ENCODE measurements at places on chromosomes 12 and 14.
A peak's percentile ranks its signal among the peaks of the same experiment; 100 is the strongest.

- DNase-seq = no peak
Observed at GRCh38 chr12:115305275-115305674, 621.3 kb upstream of the TBX3 start.

DNA sequence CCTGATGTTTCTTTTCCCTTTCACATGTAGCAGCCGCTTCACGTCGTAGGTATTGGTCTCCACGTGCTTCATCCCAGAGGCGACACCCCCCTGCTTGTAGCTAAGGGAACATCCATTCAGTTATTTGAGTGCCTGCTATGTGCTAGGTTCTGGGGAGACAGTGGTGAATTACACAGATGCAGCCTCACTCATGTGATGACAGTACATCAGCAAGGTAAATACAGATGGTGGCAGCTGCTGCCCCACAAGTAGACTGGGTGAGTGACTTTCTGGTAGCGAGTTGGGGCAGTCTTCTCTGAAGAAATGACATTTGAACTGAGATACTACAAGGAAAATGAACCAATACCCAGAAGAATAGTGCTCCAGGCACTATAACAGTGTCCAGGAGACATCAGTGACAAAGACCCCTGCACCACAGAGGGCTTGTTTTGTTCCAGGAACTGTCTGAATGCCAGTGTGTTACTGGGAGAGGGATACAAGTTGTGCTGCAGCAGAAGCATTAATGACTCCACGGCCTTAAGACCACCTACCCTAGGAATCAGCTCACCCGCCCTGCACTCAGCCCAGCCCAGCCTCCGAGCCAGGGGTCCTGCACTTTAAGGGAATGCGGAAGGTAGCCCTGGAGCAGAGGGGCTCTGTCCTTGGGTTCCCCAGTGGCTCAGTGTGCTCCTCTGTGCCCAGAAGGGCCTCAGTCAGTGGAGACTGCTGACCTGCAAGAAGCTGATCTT is 7.3 kb downstream of the AVIL start:
- DNase-seq = no peak

DNA sequence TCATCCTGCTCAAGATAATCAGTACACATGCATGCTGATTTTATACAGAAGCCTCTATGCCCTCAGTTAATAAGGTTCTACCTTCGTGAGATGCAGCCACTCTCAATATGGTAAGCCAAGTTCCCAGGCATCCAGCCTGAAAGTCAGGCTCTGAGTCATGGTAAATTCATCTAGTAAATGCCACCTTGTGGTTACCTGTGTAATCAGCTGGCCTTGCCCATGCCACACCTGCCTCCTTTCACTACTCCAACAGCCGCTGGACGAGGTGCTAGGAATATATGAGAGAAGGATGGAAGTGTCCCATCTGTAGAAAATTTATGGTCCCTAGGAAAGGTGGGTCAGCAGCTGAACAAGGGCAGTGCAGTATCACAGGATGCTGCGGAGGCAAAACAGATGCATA is 207.3 kb downstream of the SSPN start:
- peak; percentile 57 for DNase-seq

DNA sequence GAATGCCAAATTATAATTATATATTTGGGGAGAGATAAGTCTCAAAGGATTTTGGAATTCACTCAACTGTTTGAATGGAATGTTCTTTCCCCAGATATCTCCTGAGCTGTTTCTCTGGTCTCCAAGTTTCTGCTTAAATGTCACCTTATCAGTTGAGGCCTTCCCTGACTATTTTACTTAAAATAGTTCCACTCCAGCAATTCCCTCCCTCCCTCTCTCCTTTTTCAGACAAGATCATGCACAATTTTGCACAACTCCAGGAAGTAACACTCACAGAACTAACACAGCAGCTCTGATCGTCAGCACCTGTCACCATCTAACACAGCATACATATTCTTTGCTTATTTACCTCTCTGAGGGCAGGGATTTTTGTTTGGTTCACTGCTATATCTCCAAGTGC is 12.5 kb downstream of the BTG1 start:
- DNase-seq = no peak

GRCh38 chr12:71602761-71603577 is 60.7 kb downstream of the ZFC3H1 start:
- DNase-seq = no peak

DNA sequence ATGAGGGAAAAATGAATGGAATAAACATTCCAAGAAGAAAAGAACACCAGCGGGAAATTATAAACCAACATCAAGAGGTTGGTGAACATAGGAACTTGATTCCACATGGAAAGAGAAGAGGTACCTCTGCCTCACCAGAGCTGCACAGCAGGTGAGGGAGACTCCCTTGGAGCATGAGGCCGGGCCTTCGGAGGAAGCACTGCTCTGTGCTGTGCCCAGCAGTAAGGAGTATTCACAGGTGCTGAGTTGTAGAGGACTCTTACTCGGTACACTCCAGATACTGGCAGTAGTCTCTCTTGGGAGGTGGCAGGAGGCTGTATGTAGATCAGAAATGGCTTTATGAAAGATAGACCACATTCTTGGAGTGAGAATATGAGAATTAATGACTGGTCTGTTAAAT is 76.0 kb downstream of the NPAS3 start:
- DNase-seq = no peak

- no peak for DNase-seq
Observed at GRCh38 chr14:56753396-56753795, 56.9 kb downstream of the OTX2 start.

DNA sequence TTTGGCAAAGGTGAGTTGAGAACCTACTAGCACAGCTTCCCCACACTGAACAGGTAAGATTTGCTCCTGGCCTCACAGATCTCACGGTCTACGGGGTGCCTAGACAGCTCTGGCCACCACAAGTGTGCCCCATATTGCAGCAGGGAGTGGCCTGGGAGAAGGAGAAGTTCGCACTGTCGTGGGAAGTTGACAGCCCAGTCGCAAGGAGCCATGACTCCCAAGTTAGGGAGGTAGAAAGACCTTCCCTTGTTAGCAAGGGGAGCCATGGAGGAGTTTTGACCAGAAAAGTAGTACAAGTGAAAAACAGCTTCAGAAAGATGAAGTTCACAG is 316.3 kb downstream of the BCL11B start:
- no peak for DNase-seq

DNA sequence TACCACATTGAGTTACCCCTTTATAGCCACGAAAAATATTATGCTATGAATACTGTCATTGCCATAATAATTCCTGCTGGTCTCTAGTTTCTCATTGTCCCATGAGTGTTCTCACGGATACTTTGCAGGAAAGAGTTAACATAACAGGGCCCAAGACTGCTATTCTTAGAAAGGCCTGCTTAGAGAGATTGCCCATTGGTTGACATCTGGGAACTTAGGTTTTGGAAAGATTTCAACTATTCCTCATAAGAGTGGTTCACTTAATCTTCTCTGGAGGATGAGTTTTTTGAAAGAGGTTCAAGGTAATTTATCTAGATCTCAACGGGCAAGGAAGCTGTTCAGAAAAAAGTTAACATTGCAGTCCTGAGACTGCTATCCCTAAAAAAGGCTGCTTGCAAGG is 18.4 kb upstream of the PRPF39 start:
- no peak for DNase-seq

- no peak for DNase-seq
Observed at GRCh38 chr14:96906434-96906833, 109.3 kb downstream of the VRK1 start.

GRCh38 chr12:92570056-92570753 is 132.6 kb upstream of the PLEKHG7 start:
- peak; percentile 92 for DNase-seq

GRCh38 chr12:90151491-90152015 is 442.9 kb upstream of the ATP2B1 start:
- DNase-seq = peak; percentile 34

GRCh38 chr14:51988221-51988620 is 1.1 kb upstream of the RTRAF start:
- DNase-seq = peak; percentile 63

- DNase-seq = no peak
Observed at GRCh38 chr12:90984114-90984513, 20.7 kb downstream of the EPYC start.

DNA sequence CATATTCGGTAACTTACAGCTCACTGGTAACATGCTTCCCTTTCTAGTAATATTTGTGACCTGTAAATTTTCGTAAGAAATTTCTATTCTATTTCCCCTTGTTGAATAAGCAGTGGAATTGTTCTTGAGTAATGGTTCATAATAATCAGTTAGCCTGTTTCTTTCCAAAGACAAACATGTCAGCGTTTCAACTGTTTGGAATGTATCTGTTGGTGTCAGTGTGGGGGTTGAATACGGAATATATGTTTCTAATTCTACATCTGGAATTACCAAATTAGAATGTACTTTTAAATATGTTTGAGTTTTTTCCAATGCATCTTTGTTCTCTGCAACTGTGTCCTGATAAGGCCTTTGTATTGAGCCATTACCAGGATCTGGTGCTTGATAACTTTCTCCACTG is 2.0 kb downstream of the BBS10 start:
- no peak for DNase-seq

DNA sequence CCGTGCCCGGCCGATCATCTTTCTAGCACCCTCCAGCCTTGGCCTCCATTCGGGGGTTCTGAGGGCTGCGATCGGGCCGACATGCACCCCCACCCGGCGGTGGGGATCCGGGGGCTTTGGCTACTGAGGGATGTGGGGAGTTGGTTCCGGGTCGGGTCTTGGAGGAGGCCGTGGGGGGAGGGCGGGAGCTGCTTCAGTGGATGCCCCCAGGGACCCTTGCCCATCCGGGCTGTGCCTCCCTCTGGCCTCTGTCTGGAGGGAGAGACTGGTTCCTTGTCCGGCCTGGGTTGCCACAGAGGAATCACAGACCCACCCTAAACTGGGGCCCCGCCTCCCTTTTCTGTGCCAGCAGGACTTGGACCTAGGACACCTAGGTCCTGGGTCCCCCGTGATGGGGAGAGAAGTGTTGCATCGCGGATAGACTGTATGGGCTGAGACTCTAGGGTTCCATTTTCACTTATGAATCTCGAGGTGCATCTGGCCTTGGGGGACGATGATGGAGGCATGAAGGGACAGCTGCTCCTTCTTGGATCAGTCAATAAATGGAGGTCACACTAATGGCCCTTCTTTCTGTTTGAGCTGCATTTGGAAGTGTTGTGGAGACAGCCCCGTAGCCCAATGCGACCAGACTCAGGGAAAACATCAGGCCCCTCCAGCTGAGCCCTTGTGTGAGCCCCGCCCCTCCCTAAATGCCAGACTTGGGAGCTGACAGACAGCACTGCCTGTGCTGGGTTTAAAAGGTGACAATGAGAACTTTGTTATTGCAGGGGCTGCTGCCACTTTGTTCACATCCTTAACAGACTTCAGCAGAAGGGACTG is 577 bp downstream of the DTX3 start:
- no peak for DNase-seq

- no peak for DNase-seq
Observed at GRCh38 chr12:54602661-54603060, 14.2 kb upstream of the PPP1R1A start.

DNA sequence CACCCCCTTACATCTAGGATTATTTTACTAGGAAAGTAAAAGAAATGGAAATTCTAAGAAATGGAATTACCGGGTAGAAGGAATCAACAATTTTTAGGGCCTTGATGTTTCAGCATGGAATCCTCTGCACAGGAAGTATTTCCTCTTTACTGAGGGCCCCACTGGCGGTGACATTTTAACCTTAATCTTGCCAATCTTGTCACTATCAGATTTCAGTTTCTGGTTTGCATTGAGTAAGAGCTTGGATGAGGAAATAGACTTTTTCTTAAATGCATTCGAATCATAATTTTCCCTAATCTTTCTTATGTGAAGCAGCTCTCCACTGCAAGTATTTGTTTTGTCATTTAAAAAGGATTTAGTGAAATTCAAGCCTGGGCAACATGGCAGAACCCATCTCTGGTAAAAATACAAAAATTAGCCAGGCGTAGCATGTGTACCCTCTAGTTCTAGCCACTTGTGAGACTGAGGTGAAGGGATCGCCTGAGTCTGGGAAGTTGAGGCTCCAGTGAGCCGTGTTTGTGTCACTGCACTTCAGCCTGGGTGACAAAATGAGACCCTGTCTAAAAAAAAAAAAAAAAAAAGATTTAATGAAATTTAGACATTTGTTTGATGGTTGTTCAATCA is 40.7 kb downstream of the TPCN1 start:
- no peak for DNase-seq

DNA sequence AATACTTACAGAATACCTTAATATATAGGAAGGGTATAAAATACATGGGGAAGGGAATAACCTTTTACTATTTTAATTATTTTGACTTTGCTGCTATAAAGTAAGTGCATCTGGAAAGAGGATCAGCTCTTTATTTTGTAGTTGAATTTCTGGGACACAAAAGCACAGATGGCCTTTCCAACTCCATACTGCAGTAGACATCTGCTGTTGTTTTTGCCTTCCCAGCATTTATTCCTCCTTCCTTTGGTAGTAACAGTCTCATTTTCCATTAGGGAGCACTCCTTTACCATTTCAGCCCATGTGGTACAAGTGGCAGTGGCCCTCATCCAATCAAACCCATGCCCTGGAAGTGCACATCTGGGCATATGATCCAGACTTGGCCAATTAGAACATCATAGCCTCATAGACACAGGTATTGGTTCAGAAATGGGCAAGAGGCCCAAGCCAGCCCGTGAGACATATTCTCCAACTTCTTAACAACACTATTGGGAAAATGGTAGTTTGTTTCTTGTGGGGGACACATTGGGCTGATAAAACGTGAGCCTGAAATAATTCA is 64.8 kb upstream of the YARS2 start:
- no peak for DNase-seq

- no peak for DNase-seq
Observed at GRCh38 chr12:82522762-82523161, 163.9 kb upstream of the TMTC2 start.

- no peak for DNase-seq
Observed at GRCh38 chr14:20732979-20733635, 12.6 kb upstream of the EDDM3A start.

- DNase-seq = no peak
Observed at GRCh38 chr12:50747817-50748216, 16.1 kb upstream of the ATF1 start.

GRCh38 chr14:58177125-58177524 is 22.8 kb upstream of the ACTR10 start:
- peak; percentile 13 for DNase-seq

DNA sequence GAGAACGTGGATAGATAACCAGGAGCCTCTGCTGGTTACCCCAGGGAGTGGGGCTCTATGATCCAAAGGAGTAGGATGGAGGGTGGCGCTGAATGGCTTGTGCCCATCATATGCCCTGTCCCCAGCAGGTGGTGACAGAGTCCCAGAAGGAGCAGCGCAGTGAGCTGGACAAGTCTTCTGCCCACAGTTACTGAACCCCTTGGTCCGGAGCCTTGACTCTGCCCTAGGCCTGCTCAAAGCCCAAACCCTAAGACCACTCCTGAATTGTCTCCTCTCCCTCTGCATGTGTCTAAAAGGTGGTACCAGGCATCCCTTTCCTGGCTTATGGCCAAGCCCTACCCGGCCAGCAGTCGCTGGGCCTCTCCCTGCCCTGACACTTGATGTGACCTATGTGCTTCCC is 3.2 kb downstream of the PRPH start:
- DNase-seq = no peak

GRCh38 chr14:96060186-96060933 is 21.2 kb downstream of the C14orf132 start:
- no peak for DNase-seq
